Suprapubic skin (tissue), 4 donors: ENCODE measurements at places on chromosomes 2 and 18. TPM values are rescaled to one million over a fixed set of nuclear protein-coding genes. Genes with fewer than 3 reads are reported as not detected.

Gene ABCG5
- total RNA-seq: not detected

DNA sequence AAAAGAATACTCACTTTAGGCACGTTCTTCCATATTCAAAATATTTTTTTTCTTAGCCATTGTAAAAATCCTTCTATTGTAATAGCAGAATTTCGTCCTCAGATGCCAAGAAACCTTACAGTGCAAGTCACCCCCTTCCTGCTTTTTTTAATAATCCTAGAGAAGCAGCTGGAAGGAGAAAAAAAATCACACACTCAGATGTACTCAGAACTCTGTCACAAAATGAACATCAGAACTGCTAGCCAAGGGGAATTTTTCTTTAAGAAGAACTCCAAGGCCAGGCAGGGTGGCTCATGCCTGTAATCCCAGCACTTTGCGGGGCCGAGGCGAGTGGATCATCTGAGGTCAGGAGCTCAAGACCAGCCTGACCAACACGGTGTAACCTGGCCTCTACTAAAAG is 127.3 kb upstream of the SPATS2L start:
- peaks cover 2% of the 10 kb centered on the region for H3K27me3 ChIP-seq
- no peaks in the 10 kb centered on the region for H3K36me3 ChIP-seq
- DNase-seq: no peak
- no peak overlapping the region for H3K27ac ChIP-seq
- no peak overlapping the region for H3K4me3 ChIP-seq

Gene NPAS2
- total RNA-seq: 72.5 TPM

DNA sequence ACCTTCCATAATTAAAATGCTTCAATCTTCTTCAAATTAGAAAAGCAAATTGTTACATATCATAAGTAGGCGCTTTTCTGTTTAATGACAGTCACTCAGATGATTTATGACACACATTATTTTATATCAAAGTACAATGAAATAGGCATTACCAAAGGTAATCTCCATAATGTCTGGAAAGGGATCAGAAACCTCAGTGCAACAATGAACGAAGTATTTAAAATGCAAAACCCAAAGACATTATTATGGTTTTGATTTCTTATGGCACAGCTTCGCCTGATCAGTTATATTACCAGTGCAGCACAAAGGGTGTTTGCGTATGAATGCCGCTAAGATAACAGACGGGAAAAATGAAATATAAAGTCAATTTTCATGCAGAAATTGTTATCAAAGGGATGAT is 162.2 kb upstream of the MEIS1 start:
- H3K4me3 ChIP-seq: no peak overlapping the region
- H3K4me1 ChIP-seq: no peaks in the 10 kb centered on the region
- no peak overlapping the region for H3K27ac ChIP-seq
- H3K27me3 ChIP-seq: no peaks in the 10 kb centered on the region

- H3K27ac ChIP-seq: no peak overlapping the region
- H3K36me3 ChIP-seq: no peaks in the 10 kb centered on the region
- no peak for DNase-seq
- no peaks in the 10 kb centered on the region for H3K27me3 ChIP-seq
Measured at GRCh38 chr2:48395658-48396057, 134.3 kb upstream of the STON1 start.

DNA sequence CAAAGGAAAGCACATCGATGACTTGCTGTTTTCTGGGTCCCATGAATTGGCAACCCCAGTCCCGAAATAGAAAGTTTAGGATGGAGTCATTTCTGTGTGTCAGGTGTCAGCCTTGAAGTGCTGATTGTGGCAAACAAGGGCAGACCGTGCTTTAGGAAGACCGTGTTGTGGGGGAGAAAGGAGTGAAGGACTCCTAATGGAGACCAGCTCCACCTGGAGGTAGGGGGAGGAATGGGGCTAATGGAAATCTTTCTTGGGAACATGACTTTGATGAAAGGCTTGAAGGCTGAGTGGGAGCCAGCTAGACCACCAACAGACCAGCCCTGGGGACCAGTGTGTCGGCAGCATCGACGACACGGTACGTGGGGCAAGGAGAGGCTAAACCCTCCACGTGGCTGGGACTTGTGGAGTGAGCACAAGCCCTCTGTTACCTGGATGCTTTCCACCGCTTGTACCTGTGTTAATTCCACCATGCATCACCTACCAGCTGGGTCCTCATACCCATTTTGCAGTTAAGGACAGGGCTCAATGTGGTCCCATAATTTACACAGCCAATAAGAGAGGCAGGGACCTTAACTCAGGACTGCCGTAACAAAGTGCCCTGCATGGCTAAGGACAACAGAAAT is 104.2 kb downstream of the SH3BP4 start:
- peaks cover 28% of the 10 kb centered on the region for H3K36me3 ChIP-seq
- H3K27me3 ChIP-seq: no peaks in the 10 kb centered on the region
- DNase-seq: no peak
- no peak overlapping the region for H3K4me3 ChIP-seq

DNA sequence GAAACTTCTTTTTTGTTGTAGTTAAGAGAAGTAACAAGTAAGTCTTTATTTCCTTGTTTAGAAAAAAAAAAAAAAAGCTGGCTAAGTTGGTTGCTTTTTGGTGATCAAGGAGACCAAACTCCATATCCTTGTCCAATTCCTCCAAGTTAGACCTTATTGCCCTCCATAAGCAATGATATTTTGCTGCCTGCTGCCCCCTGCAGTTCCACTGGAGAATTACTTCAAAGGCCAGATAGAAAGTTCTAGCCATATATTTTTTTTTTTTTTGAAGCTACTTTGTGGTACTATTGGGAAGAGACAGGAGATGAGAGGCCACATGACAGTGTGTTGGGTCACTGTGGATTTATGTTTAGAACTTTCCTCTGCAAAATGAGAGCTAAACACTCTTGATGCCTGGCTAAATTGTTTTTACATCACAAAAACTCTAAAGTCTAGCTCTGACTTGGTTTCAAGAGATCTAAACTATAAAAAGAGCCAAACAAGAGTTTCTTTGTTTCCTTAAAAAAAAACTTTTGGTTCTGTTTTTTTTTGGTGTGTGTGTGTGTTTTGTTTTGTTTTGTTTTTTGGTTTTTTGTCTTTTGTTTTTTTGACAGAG is 80.7 kb upstream of the RASGRP3 start:
- no peak overlapping the region for H3K27ac ChIP-seq
- no peaks in the 10 kb centered on the region for H3K36me3 ChIP-seq
- no peaks in the 10 kb centered on the region for H3K4me1 ChIP-seq
- H3K27me3 ChIP-seq: no peaks in the 10 kb centered on the region
